ENCODE measurements at places on chromosomes 6 and 20.

DNA sequence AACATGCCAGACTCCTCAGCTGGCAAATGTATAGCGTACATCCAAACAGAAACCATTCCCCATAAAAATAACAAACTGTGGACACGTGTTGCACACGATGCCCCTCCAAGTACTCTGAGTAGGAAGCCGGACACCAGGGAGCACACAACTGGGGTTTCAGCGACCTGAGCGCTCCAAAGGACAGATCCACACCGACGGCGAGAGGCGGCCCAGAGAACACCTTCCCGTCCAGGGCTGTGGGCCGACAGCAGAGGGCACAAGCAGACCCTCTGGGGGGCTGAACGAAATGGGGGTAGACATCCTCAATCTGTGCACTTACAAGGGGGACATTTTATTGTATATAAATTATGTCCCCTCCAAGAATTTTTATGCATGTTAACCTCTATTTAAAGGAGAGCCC lies 24.7 kb downstream of the TAF4 start:
- DNase-seq: no peak

DNA sequence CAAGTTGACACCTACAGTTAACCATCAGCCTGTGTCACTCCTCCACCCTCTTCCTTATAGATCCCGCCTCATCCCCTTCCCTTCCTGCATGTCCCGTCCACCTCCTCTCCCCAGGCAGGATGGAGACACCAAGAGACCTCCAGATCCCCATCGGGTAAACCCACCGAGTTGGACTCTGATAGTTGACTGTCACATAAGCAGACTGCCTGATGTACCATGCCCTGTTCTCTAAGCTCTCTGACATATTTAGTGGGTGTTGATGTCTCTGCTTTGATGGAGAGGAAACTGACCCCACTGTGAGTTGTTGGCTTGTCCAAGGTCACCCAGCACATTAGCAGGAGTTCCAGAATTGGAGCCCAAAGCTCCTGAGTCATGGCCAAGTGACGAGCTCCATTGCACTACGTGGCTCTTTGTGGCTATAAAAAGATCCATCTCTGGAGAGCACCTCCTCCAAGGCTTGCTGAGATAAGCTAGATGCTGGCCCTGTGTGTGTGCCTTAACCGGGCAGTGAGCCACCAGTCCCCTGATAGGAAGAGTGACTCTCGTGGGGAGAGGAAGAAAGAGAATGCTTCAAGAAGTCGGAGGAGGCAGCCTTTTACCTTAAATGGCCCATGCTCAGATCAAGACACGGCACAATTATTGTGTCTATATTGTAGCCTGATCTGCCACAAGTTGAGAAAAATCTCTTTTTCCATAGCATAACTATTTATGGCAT lies 236.0 kb upstream of the ECI2 start:
- DNase-seq: no peak

- DNase-seq: no peak
Measured at GRCh38 chr6:140641412-140641811, 1267.0 kb upstream of the CITED2 start.

- DNase-seq: no peak
Measured at GRCh38 chr6:39577446-39578165, 147.6 kb downstream of the KIF6 start.

DNA sequence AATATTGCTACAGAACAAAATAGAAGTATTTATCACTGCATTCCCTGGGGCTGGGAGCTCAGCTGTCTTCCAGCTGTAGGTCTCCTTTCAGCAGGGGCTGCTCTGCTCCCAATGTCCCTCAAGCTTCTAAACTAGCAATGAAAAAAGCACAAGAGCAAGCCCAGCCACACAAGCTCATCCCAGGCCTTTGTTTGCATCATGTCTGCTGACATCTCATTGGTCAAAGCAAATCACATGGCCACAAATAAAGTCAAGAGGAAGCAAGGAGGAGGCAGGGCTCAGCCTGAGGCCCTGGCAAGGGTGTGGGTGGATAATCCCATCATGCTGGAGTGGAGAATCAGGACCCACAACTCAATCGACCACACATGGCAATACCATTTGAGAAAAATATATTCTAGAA lies 2.2 kb upstream of the BFSP1 start:
- DNase-seq: no peak

GRCh38 chr20:62141397-62142251 lies 1.6 kb downstream of the PSMA7 start:
- DNase-seq: no peak

GRCh38 chr20:52448513-52449232 lies 257.1 kb upstream of the ZFP64 start:
- DNase-seq: no peak

- DNase-seq: no peak
Measured at GRCh38 chr6:7201444-7201731, 93.6 kb downstream of the RREB1 start.

DNA sequence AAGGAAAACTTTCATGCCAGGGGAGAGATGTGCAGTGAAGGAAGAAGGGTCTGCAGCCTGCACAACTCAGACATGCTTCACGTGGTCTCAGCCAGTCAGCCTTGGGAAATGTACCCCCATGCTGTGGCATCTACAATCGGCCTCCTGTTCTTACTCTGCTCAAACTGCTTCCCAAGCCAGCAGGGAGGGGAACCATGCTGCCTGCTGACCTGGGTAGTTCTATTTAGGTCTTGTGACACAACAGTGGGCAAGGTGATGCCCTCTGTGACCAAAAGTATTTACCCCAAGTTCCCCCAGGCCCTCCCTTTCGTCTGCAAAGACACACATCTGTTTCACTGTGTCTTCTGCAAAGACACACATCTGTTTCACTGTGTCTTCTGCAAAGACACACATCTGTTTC lies 106.9 kb downstream of the SLC23A2 start:
- no peak for DNase-seq

GRCh38 chr20:44866703-44867335 lies 18.7 kb upstream of the YWHAB start:
- DNase-seq: no peak

DNA sequence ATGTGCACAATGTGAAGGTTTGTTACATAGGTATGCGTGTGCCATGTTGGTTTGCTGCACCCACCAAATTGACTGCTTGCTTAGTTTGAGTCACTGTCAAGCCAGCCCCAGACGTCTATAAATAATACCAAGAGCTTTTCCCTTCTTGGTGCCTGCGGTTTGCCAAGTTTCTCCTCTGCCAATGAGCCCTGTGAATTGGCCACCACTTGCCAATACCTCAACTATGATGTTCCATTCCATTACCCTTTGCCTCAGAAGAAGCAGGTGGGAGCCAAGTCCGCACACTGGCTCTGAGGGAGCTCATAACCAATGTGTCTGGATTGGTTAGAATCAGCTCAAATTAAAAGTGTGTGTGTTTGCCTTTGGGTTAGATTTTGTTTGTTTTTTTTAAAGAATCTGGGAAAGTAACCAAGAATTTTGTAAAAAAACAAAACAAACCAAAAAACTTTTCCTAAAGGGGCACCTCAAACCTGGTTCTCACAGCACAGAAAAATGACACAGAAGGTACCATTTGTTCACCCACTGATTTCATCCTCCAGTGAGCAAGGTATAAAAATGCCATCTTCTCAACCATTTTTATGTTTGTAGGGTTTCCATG lies 244.7 kb upstream of the PRND start:
- DNase-seq: no peak

- no peak for DNase-seq
Measured at GRCh38 chr20:10007158-10007557, 27.6 kb upstream of the ANKEF1 start.

- DNase-seq: no peak
Measured at GRCh38 chr6:170423814-170424603, 117.5 kb downstream of the FAM120B start.

DNA sequence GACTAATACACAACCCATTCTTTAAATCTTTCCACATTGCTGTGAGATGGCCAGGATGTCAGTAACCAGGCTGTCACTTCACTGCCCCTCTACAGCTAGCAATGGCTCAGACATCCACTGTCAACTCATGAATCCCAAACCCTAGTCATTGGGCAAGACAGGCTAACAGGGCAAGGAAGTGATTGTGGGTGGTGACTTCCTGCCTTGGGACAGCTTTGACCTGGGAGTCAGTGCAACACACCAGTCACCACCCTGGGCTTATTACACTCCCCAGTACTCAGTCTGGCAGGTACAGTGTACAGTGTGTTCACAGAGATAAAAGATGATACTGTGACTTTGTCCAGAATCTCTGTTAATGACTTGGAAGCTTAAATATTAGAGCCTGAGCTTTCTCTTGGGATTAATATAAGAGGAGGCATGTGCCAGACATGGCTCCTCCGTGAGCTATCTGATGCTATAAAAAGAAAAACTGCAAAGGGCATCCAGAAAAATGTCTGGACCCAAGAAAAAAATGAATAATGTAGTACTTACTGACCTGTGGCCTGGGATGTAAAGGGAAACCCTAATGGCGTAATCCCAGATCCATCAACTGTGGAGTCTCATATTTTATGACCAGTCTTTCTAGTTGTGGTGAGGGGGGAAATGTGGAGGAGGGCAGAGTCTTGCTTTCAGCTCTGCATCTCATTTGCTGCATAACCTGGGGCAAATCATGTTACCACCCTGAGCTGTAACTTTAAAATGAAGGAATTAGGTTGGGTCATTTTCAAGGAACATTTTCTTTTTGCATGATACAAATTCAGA lies 244.4 kb downstream of the SLC24A3 start:
- no peak for DNase-seq

DNA sequence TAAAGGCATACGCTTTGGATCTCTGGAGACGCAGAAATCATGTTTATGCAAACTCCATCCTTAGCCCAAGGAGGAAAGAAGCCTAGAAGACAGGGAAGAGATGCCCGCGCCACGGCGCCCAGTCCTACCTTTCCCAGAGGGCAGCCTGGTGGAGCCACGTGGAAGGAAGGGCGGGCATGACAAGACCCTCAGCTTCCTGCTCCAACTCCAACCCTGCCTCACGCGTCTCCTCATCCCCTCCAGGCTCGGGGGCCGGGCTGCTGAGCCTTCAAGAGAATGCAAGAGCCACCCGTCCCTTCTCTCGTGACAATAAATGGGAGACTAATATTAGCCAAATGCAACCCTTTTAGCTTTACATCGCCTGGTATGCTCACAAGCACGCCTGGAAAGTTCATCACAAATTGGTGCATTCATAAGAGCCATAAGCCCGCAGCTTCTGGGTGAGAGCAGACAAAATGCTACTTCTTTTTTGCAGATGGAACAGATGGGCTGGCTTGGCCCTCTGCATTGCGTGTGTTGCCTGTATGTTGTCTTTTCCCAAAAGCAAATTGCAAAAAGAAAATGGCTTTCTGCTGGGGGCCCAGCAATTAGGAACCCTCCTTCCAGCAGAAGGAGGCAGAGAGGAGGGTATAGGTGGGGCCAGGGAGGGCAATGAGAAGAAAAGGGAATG lies 8.2 kb upstream of the NTSR1 start:
- no peak for DNase-seq

GRCh38 chr6:6581054-6581453 lies 7.5 kb upstream of the LY86 start:
- DNase-seq: peak; percentile 64

DNA sequence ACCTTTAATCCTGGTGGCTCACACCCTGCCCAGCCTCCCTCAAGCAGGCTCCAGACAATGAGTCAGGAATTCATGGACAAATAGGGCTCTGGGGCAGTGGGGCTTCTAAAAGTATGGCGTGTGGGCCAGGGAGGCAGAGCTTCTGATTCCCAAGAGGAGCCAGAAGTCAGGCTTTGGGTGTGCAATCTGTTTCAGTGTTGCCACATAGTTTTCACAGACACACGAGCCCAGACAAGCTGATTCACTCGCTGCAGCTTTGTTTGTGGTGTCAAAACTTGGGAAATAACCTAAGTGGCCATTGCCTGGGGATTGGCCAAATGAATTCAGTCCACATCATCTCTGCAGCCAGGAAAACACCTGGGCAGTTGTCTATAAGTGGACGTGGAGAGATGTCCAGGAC lies 9.2 kb downstream of the PEDS1 start:
- DNase-seq: no peak

DNA sequence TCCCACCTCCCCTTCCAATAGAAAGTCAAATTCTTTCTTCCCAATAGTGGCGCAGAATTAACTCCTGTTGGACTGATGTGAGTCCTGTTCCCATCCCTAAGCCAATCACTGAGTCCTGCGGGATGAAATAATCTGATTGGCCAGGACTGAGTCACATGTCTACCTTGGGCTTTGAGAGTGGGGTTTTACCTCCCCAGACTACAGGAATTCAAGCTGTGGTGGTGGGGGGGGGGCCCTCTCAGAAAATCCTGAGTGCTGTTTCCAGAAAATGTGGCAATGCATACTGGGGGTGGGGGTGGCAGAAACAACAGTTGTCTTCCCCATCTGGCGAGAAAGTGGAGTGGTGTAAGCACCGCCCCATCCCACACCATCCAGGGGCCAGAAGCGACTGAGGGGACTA lies 65.7 kb downstream of the CTCFL start:
- DNase-seq: no peak

DNA sequence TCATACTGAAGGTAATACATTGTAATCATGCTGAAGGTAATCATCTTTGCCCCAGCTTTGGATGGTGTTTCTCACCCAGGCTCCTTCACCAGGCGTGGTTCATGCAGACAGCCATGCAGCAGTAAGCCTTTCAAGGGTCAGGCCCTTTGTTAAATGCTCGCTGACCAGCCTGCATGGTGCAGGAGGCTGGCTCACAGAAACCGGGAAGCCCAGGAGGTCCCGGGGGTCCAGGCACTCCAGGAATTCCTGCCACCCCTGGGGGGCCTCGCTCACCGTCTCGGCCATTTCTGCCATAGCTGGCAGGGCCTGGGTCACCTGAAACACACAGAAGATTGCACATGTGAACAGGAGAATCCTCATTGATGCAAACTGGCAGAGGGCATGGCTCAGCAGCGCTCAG lies 86.1 kb downstream of the COL9A1 start:
- DNase-seq: no peak

DNA sequence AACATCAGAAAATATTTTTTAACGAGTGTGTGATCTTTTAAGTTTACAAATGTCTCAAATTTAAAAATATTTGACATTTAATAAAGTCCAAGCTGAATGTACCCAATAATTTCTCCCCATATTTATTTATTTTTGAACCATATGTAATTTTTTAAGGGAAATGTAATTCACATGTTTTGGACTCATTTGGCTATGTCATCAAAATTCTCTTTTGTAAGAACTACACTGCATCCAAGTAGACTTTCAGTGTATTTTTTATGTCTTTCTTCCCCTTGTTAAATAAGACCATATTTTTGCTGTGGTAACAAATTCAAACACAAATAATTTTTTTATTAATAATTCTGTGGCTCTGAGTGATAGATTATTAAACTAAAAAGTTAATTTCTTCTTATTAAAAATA lies 365.2 kb downstream of the CD109 start:
- no peak for DNase-seq

GRCh38 chr20:3658019-3658715 lies 5.0 kb downstream of the GFRA4 start:
- no peak for DNase-seq

DNA sequence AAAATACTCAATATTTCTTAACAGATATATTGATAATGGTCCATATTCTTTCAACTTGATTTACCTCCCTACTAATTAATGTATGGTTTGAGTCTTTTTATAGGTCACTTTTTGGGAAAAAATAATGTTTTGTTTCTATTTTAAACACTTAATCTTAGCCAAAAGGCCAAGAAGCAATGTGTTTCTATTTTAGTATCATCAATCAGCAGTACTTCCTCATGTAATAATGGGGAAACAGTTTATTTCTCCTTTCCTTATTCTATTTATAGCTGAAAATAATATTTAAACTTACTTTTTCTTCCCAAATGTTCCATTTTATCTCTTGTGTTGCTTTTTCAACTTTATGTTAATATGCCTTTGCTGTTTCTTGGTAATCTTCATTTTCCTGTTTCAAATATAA lies 295.1 kb downstream of the ALDH8A1 start:
- DNase-seq: no peak

GRCh38 chr6:155050311-155050710 lies 55.2 kb downstream of the TIAM2 start:
- no peak for DNase-seq

Measured in stimulated activated naive CD4-positive, alpha-beta T cell (primary cell).